ENCODE measurements at places on chromosomes 1 and 21. TPM values are rescaled to one million over a fixed set of nuclear protein-coding genes. Genes with fewer than 3 reads are reported as not detected.
A peak's percentile ranks its signal among the peaks of the same experiment; 100 is the strongest.

DNA sequence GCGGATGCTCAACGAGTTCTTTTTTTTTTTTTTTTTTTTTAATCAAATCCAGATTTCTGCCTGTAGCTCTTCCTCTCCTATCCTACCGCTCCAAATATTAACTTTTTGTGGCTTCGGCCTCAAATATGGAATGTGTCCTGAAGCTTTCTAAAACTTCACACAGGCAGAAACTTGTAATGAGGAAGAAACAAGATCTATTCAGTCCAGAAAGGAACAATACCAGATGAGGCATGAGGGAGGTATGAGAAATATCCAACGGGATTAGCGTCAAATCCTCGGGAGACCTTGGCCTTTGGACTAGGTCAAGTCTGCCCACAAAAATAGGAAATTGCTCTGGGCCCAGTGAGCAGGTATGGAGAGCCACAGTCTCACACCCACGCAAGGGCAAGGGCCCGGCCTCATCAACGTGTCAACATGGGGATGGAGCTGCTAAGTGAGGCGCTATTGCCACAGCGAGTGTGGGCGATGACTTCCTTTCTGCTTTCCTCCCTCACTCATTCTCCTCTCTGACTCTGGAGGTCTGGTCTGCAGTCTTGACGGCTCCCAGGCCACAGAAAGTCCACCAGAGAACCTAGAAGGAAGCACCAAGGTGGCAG lies 66.6 kb downstream of the BCAR3 start:
- no peak overlapping the region for H3K4me3 ChIP-seq
- no peaks in the 10 kb centered on the region for H3K27me3 ChIP-seq
- DNase-seq = no peak
- H3K4me1 ChIP-seq = peaks cover 77% of the 10 kb centered on the region

KRTAP12-4 gene
- total RNA-seq = not detected

THEM5 gene
- total RNA-seq = not detected

- peak overlapping the region; percentile 64 for H3K27ac ChIP-seq
- peaks cover 81% of the 10 kb centered on the region for H3K4me1 ChIP-seq
- no peak for DNase-seq
- no peaks in the 10 kb centered on the region for H3K36me3 ChIP-seq
Observed at GRCh38 chr1:230849451-230850224, 18.7 kb downstream of the C1orf198 start.

PRDM16 gene
- 0.18 TPM for total RNA-seq

DDOST gene
- 106 TPM for total RNA-seq

GBP7 gene
- total RNA-seq = not detected
